Testis (tissue), 5 donors: ENCODE measurements at places on chromosomes 12 and 14. TPM values are rescaled to one million over a fixed set of nuclear protein-coding genes. Genes with fewer than 3 reads are reported as not detected.
A peak's percentile ranks its signal among the peaks of the same experiment; 100 is the strongest.

DNA sequence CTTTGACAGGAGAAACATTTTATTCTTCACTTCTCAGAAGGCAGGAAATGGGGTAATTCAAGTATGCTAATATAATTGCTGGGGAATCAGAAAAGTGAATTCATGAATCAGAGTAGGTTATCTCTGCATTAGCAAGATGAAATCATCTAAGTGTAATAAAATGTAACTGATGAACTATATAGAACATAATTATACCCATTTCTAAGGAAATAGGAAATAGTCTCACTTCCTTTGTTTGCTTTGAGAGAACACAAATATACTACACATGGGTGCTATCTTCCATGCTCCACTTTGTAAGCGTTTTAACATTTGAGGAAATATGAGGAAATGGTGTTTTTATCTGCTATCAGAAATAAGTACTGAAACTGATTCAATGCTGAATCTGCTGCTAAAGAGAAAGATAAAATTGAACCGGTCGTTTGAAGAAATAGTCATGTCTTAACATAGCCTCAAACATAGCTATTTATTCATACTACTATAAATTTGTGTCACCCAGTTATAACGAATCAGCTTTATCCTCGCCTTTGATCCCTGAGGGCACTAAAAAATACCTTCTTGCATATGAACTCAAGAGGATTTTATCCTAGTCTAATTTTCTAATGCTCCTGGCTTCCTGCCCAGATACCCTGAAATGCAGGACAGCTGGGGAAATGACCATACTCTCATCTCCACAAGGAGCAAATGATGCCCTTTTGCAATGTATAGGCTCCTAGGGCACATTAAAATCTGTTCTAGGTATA is 696.0 kb downstream of the C12orf50 start:
- DNase-seq, result no peak

- DNase-seq, result no peak
Measured at GRCh38 chr12:4506870-4507269, 31.8 kb upstream of the RAD51AP1 start.

DNA sequence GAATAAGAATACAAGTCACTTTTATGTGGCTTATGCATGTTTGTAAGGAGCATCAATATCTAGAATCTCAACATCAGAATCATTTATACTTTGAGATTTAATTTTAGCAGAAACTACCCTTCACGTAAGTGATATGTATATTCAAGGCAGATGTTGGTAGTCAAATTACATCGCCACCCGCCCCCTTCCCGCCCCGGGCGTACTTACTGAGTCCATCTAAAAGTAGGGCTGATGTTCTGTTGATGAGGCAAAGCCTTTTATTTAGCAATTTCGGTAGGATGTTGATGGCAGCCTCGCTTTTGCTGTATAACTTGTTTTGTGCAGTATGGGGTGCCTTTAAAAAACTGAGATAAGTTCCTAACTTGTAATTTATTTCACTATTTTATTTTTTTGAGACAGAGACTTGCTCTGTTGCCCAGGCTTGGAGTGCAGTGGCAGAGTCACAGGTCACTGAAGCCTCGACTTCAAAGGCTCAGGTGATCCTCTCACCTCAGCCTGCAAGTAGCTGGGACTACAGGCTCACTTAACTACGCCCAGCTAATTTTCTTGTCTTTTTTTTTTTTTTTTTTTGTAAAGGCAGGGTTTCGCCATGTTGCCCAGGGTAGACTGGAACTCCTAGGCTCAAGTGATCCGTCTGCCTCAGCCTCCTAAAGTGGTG is 30.8 kb downstream of the KTN1 start:
- no peak for DNase-seq

DNA sequence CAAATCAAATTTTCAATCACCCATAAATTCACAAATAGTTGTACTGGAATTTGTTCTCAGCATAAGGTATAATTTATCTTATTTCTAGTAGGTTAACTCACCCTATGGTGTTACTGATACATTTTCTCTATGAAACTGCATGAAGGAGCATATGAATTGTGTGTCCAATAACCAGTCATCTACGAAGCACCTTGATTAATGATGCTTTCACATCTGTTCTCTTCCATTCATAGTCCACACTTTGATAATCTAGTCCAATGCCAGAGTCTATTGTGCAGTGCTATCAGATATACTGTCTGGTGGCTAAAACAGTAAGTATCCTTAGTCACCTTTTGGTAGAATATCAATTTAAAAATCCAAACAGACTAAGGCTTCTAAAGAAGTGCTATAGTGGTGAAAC is 876.0 kb downstream of the RPS29 start:
- DNase-seq, result no peak

DNA sequence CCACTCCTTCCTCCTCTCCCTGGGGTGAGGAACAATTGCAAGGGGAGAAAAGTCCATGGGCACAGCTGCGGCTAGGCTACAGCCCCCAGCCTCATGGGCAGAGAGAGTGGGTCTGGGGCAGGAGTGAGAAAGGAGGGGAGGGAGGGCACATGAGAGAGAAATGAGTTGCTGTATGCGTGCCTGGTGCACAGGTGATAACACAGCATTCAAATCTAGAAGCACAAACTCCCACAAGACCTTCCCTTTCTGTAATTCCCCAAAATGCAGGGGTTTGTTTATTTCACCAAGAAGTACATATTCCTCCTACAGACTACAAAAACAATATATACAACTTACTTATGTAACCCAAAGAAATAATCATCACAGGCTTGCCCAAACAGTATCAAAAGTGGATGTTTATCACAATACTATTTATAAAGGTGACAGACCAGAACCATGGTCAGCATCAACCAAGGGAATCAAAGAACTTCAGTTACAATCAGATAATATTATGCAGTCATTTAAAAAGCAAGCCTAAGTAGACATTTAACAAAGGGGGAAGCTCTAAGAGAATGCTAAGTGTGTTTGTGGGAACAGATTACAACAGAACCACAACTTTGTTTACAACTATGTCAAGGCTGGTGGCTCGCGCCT is 54.2 kb downstream of the ITPK1 start:
- DNase-seq, result no peak

DNA sequence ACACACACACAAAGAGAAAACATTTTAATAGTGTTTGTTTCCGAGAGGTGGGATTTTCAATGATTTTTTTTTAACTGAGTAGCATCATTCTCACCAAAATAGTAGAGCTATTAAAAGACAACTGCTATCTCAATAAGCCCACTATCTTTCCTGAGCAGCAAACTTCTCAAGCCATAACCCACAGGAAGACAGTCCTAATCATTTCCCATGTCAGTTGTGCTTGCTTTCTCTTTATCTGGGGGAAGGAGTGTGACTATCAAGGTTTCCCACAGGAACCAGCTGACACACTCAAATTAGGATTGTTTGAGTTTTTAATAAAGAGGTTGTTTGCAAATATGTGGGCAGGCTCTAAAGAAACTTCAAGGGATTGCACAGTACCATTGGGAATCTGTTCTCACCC is 4.9 kb upstream of the MAX start:
- no peak for DNase-seq

- peak; percentile 81 for DNase-seq
Measured at GRCh38 chr12:51814311-51815088, 34.0 kb downstream of the FIGNL2 start.

DNA sequence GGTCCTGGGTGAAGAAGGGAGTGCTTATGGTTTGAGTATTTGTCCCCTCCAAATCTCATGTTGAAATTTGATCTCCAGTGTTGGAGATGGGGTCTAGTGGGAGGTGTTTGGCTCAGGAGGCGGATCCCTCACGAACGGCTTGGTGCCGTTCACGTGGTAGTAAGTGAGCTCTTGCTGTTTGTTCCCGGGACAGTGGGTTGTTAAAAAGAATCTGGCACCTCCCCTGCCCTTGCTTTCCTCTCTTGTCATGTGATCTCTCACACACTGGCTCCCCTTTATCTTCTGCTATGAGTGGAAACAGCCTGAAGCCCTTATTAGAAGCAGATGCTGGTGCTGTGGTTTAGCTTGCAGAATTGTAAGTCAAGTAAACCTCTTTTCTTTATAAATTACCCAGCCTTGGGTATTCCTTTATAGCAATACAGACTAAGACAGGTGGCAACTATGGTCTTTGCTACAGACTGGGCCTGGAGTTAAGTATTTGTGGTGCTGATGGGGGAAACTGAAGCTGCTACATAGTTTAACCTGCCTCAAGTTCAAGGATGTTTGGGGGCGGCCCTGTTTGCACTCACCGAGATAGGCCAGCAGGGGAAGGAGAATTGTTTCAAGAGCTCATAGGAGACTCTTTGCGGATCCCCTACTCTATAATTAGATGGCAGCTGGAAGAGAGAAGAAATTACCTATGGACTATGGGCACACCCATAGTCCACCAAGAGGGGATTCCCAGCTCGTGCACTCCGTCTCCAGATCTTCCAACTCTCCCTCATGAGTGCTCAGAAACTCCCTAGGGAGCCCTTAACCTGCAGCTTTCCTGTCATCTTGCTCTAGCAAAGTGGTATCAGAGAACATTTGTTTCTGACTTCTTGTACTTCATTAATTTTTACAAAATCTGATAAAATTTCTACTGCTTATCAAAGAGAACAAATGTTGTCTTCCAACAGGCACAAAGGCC is 164.6 kb downstream of the SLC15A5 start:
- no peak for DNase-seq

DNA sequence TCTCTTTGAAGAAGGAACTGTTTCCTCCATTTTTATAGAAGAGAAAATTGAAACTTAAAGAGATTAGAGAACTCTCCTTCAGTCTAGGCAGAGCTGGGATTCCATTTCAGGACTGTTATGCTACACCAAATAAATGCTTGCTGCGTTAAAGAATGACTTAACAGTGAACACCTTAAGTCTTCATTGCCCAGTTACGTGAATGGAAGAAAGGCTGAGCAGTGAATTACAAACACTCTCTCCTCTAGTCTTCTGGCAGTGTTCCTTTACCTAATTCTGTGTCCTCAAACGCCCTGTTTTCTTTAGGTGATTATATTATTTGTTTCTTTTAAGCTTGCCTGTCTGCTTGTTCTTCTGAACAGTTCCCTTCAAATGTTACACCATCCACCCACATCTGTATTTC is 59.7 kb downstream of the RCOR1 start:
- DNase-seq, result no peak

DNA sequence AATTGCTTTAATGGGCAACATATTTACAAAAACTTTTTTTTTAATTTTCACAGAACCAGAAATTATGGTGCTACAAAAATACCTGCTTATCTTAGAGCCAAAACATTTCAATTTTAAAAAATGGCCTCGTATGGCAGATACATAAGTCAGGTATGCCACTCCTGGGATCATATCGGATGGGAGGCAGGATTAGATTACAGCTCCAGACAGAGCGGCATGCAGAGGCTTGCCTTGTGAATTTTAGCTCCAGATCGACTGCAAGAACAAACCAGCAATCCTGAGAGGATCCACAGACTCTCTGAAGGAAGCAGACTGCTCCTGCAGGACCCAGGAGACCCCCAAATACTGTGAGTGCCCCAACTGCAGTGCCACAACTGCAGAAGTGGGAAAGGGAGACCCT is 169.3 kb upstream of the AMIGO2 start:
- no peak for DNase-seq

DNA sequence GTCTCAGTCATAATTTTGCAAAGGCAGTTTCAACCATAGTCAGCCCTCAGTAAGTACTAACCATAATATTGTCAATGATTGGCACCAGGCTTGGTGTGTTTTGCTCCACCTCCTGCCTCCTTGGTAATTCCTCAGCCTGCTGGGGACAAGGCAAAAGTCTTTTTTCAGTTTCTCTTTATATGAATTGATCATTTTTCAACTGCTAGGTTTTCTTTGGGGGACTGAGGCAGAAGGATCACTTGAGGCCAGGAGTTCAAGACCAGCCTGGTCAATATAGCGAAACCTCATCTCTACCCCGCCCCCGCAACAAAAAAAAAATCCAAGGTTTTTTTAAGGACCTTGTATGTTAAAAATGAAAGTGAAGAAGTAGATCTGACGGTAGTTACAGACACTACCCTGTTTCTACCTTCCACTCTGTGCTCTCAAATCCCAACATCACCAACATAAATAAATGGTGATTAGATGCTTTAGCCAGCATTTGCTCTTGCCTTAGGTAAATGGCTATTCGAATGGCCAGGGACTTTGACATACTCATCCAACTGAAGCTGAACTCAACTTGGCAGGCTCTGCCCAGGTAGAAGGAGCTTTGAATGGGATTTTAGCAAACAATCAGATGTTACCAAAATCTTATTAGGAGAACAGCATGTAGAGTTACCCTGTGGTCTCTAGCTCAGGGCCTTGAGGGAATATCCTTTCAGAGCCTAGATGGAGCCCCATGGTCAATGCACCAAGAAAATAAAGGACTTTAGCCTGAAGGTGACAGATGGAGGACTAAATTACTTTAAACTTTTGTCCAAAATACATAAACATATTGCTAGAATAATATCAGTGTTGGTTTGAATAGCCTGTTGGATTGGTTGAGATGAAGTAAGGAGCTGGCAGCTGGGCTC is 126.9 kb upstream of the AMIGO2 start:
- no peak for DNase-seq

DNA sequence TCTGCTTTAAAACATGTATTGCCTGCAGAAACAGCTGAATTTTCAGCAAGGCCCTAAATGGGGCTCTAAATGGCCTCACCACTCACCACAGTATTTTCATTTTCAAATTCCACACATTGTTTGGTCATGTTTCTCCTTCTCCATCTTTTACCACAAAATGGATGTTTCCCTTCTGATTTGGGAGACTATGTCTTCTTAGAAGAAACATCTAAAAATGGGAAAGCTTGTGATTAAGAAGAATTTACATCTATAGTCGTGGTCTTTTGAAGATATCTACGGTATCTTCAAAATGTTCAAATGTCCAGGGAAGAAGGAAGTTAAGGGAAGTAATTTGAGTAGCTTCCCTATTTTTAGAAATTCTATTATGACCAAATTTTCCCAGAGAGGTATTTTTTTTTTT is 20.7 kb upstream of the TUBA1C start:
- DNase-seq, result no peak

DNA sequence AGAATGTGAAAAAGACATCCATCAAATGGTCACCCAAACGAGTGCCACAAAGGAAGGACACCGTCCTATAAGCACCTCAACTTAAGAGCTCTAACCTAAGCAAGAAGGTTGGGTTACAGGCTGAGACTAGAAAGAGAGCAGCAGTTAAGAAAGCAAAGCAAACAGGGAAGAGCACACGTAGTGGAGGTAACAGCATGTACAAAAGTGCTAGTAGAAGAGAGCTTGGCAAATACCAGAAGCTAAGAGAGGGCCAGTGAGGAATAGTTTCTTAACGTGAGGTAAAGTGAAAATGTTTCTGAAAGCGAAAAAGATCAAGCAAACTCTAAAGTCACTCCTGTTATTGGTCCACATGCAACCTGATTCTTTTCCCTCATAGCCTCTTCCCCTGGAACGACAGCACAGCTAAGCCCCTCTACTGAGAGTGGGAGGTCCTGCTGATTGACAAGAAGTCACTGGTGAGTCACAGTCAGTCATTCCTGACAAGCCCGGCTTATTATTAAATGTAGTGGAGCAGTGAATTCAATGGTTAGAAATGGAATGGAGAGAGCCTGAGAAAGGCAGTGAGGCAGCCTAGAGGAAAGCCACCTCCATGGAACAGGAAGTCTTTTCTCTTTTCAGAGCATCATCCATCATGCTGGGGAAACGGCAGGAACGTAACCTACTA is 204.4 kb downstream of the SLC25A21 start:
- no peak for DNase-seq

MORN3 gene
- polyA plus RNA-seq, result 85.9 TPM

CDKN1B gene
- 59.2 TPM for polyA plus RNA-seq

ANAPC5 gene
- 95.9 TPM for polyA plus RNA-seq
